ENCODE measurements at places on chromosomes 13 and 19.
A peak's percentile ranks its signal among the peaks of the same experiment; 100 is the strongest.

DNA sequence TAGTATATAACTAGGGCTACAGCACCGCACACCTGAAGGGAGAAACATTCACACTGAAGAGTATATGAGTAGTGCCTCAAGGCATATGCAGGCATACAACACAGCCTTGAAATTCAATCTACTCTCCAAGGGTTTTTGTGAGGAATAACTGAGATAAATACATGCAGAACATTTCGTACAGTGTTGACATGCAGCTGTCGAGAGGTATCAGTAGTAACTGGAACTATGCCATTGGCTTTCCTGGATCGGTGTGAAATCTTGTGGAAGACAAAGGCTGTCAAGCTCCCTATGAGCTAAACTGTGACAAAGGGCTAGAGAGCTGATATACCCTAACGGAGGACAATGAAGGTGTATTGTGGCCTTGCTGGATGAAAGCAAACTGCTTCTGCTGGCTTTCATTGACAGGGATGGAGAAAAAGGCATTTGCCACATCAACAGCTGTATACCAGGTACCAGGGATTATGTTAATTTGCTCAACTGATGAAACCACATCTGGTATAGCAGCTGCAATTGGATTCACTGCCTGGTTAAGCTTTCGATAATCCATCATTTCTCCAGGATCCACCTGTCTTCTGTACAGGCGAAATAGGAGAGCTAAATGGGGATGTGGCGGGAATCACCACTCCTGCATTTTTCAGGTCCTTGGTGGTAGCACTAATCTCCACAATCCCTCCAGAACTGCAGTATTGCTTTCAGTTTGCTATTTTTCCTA lies 16.3 kb downstream of the MTRF1 start:
- DNase-seq, result no peak

DNA sequence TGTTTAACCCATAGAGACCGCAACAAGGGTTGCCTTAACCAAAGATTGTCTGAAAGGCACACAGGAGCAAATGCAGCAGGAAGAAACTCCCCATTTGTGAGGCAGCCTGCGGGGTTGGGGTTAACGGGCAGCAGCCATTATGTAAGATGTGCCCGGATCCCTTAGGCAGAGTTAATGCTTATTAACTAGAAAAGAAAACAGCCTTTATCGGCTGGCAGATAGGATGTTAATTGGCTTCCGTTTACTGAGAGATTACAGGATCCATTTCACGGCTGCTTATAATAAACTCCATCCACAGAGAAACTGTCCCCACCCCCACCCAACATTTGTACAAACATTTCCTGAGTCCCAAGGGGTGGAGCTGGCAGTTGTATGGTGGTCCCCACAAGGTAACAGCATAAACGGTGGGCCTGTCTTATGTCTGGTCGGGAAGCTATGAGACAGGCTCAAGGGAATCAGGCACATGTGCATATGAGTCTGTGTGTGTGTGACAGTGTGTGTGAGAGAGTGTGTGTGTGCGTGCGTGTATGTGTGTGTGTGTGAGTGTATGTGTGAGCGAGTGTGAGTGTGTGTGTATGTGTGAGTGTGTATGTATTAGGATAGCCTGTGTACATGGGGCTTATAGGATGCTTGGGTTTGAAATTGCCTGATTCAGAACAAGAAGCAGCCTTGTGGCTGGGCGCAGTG lies 10.5 kb downstream of the SLC25A42 start:
- no peak for DNase-seq

DNA sequence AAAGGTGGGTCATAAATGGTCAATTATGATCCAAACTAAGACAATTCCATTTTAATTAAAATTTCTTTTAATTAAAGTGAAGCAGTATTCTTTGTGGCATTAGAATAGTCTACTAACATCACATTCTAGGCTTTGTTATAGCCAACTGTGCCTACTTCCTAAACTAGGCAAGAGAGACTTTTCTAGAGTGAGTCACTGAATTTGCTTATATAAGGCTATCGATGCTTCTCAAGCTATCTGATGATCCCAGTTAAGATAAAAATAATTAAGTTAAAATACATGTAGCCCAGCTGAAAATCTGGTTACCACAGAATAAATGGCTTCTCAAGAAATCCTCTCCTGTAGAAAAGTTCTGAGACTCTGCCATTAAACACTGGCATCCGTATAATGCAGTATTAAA lies 12.5 kb downstream of the ANKRD10 start:
- DNase-seq, result no peak

DNA sequence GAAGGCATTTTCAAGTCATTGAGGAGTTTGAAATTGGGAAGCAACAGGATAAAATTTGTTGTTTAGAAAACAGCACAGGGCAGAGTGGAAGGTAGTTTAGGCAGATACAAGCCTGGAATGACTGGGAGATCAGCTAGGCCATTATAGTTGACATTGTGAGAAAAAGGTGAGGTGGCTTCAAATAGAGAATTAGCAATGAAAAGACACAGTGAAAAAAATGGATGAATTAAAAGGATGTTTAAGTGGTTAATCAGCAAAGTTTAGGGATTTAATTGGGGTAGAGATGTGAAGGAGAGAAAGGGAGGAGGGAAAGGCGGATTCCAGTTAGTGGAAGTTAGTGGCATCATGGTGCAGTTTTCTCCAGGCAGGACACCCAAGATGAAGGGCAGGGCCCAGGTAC lies 570.5 kb upstream of the GPC6 start:
- no peak for DNase-seq

GRCh38 chr13:108917581-108917980 lies 288.2 kb downstream of the MYO16 start:
- DNase-seq, result peak; percentile 17

DNA sequence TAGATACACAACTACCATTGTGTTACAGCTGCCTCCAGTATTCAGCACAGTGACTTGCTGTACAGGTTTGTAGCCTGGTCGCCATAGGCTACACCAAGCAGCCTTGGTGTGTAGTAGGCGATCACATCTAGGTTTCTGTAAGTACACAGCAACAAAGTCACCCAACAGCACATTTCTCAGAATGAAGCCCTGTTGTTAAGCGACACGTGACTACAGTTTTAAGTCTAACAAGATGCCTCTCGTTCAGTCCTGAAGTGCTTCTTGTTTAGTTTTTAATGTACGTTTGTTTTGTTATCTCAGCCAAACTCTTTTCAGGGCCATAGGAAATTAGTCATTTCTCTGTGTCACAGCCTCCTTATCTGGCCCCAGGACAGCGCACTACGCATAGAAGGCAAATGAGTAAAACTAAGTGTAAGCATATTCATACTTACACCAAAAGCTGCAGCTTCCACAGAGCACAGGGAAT lies 50.0 kb upstream of the GPR183 start:
- no peak for DNase-seq

GRCh38 chr19:45499196-45500180 lies 1.2 kb downstream of the PPM1N start:
- DNase-seq, result no peak

GRCh38 chr13:109976206-109976997 lies 190.0 kb upstream of the IRS2 start:
- DNase-seq, result no peak

DNA sequence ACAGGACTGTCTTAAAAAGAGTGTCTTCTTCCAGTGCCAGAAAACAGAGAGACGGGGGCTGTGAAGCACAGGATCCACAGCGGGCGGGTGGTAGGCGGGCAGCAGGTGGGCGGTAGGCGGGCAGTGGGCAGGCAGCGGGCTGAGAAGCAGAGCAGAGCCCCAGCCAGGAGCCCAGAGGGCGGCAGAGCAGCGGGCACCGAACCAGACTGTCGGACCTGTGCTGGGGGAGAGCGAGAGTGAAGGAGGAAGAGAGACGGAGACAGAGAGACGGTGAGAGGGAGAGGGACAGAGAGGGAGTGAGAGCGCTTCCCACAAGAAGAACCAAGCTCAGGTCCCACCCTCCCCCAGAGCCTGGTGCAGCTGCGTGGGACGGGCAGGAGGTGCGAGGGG lies 30.3 kb downstream of the RASA3 start:
- no peak for DNase-seq

DNA sequence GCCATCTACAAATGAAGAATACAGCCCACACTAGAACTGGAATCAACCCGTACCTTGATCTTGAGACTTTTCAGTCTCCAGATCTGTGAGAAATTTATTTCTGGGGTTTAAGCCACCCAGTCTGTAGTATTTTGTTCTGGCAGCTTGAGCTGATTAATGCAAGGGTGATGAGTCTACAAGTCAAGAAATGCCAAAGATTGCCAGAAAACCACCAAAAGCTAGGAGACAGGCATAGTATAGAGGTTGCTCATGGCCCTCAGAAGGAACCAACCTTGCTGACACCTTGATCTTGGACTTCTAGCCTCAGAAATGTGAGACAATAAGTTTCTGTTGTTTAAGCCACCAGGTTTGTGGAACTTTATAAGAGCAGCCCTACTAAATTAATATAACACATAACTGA lies 428.2 kb upstream of the KLF12 start:
- DNase-seq, result peak; percentile 11

DNA sequence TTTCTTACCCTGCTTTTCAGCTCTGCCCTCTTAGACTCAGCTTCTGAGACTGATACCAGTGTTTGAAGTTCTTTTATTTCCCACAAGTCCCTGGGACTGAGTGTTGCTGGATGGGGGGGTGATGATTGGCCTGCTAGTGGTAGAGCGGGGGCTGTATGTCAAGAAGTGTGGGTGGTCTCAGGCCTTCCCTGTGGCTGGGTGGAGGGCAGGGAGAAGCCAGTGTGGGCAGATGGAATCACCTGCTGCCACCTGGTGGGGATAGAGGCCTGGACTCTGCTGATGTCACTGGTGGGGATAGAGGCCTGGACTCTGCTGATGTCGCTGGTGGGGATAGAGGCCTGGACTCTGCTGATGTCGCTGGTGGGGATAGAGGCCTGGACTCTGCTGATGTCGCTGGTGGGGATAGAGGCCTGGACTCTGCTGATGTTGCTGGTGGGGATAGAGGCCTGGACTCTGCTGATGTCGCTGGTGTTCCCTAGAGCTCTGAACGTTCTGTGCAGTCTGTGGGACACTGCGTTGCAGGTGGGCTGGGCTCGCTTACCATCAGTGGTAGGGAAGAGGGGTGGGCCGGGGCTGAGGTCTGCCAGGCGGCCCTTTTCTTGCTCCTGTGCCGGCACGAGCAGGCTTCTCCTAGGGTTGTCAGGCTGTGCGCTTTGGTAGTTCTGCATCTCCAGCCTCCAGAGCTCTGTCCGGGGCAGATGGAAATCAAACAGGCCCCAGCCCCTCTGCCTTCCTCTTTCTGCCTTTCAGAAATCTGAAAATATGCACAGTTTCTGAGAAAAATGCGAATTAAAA lies 101.3 kb downstream of the ARHGEF7 start:
- no peak for DNase-seq

DNA sequence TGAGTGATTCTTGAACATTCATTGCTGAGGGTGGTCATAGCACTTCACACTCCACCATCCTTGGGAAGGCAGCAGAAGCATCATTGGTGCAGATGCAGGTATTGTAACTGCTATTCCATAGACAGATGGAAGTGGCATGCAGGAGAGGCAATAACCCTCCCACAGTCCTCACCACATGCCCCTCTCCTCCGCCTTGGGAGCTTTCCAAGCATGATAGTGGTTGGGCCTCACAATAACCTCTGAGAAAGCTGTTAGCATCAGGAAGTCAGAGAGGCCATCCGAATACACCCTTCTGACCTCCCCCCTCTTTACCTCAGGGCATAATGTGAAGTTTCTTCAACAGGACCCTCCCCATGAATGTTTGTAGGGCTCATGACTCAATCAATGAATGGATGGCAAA lies 177.9 kb downstream of the KATNAL1 start:
- DNase-seq, result no peak

DNA sequence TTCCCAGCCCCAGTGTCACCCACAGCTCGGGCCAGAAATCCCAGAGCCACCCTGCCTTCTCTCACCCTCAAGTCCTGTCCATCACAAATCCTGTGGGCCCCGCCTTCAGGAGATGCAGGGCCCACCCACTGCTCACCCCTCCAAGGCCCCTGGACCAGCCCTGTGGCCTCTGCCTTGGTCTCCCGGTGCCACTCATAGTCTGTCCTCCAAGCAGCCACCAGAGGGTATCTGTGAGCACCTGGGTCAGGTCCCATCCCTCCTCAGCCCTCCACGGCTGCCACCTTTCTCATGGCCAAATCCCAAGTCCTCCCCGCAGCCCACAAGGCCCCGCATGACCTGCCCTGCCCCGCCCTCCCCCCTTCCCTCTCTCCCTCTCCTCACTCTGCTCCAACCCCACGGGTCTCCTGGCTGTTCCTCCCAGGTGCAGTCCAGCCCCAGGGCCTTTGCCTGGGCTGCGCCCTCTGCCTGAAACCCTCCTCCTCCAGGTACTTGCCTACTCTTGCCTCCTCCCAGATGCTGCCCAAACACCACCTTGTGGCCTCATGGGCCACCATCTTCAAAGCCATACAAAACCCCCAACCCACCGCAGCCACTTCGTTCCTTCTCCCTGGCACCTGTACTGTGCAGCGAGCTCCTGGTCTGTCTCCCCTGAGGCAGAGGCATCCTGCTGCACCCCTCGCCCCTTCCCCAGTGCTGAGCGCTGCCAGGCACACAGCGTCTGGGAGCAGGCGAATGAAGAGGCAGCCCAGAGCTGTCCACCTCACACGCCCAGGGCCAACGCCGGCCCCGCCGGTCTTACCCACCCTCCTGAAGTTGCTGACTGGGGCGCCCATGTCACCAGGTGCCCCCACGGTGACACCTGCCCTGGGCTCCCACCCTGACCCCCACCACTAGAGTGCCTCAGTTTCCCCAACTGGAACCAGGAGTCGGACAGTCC lies 13.2 kb upstream of the UQCR11 start:
- DNase-seq, result peak; percentile 49

GRCh38 chr13:99013951-99014350 lies 36.1 kb upstream of the DOCK9 start:
- DNase-seq, result no peak

GRCh38 chr13:34037636-34038540 lies 219.9 kb downstream of the RFC3 start:
- DNase-seq, result no peak

DNA sequence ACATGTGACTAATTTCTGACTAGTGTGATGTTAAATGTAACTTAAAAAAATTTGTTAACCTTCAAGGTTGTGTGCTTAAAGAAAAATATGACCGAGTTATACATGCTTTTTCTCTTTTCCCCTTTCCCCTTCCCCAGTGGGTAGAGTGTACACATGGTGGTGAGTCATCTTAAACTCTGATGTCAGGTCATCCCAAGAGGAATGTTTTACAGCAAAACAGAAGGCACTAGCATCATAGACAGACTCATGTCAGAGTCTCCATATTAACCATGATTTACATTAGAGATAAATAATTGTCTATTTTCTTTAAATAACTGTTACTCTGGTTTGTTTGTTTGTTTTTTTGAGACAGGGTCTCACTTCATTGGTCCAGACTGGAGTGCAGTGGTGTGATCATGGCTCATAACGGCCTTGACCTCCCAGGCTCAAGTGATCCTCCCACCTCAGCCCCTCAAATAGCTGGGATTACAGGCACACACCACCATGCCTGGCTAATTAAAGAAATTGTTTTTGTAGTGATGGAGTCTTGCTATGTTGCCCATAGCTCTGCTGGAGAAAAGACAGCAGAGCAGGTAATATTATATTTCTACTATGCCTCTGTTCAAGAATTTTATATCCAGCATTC lies 160.4 kb upstream of the PCDH9 start:
- DNase-seq, result no peak

- DNase-seq, result no peak
These were observed 62.6 kb downstream of the LATS2 start for GRCh38 chr13:20998649-20999415.
